ENCODE measurements at places on chromosomes 7 and 10. TPM values are rescaled to one million over a fixed set of nuclear protein-coding genes. Genes with fewer than 3 reads are reported as not detected.

DNA sequence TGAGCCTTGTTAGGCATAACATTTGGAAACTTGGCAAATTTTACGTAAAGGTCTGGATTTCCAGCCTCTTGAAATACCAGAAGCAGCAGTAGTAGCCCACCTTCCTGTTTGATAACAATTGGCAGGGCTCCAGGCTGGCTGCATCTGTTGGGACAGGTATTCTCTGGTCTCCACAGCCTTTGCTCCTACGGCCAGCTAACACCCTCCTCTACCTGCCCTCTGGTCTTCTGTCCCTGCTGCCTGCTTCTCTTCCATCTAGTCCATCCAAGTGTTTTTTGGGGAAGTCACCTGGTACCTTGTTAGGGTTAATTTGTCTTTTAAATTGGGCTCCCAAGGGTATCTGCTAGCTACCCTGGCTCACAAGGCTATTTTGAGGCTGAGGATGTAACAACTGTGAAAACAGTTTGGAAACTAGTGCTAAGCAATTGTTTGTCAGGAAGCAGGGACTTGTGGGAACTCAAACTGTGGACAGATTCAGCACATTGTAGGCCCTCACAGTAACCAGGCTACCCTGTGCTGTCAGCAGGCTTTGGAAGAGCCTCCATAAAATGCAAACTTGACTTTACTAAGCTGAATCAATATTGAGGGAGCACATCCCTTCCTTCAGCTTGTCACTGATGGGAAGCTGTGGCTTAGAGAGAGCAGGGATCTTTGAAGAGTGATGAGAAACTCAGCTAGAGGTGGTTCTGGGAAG, 8.5 kb downstream of the RPS24 start:
- DNase-seq, result no peak

DNA sequence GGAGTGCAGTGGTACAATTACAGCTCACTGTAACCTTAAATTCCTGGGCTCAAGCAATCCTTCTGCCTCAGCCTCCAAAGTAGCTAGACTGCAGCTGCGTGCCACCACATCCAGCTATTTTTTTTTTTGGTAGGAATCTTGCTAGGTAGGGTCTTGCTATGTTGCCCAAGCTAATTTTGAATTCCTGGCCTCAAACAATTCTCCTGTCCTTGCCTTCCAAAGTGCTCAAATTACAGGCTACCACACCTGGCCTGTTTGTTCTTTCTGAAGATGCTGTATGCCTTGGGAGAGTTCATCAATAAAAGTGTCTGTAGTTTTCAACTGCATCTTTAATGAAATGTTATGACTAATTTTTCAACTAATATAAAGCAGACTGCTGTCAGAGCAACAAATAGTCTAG, 452 bp downstream of the SAMD9 start:
- no peak for DNase-seq

PLEKHS1 gene
- total RNA-seq, result not detected

GRCh38 chr10:17847585-17848296, 38.6 kb downstream of the MRC1 start:
- no peak for DNase-seq

DNA sequence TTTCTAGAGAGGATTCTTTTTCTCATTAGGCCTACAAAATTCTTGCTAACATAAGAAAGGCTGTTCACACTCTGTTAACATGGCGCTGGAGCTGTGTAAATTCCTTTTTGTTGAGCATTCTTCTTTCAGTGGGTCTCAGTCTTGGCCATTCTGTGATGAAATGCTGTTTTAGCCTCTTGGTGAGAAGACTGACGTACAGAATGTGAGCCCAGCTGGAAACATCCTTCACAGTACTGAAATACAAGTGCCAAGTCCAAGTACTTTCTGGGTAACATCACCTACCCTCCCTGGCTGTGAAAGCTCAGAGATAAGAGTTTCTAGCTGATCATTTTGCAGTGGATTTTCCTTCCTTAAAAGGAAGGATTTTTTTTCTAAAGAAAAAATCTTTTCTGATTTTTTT, 231.8 kb downstream of the AHR start:
- DNase-seq, result no peak

DNA sequence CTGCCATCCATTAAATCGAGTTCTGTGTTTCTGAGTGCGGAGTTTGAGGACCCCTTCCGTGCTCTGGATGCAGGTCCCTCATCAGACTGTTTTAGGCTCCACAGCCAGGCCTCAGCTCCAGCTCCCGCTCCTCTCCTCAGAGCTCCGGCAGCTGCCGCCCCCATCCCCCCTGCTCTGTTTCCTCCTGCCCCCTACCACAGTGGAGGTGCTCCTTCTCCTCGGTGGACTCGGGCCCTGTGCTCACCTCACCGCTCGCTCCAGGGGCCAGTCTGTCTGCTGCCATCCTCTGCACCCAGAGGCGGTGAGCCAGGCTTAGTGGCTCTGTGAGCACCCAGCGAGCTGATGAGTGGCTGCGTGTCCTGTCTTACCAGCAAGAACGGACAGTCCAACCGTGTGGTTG, 21.4 kb upstream of the PRKAR1B start:
- DNase-seq, result no peak

- DNase-seq, result no peak
Observed at GRCh38 chr7:77867537-77867865, 68.9 kb downstream of the PHTF2 start.

- DNase-seq, result no peak
Observed at GRCh38 chr7:130273933-130274255, 7.2 kb downstream of the CPA2 start.

GRCh38 chr7:116464375-116464774, 35.2 kb upstream of the CAV2 start:
- no peak for DNase-seq

GRCh38 chr10:113273181-113274163, 279.4 kb upstream of the HABP2 start:
- DNase-seq, result no peak

DNA sequence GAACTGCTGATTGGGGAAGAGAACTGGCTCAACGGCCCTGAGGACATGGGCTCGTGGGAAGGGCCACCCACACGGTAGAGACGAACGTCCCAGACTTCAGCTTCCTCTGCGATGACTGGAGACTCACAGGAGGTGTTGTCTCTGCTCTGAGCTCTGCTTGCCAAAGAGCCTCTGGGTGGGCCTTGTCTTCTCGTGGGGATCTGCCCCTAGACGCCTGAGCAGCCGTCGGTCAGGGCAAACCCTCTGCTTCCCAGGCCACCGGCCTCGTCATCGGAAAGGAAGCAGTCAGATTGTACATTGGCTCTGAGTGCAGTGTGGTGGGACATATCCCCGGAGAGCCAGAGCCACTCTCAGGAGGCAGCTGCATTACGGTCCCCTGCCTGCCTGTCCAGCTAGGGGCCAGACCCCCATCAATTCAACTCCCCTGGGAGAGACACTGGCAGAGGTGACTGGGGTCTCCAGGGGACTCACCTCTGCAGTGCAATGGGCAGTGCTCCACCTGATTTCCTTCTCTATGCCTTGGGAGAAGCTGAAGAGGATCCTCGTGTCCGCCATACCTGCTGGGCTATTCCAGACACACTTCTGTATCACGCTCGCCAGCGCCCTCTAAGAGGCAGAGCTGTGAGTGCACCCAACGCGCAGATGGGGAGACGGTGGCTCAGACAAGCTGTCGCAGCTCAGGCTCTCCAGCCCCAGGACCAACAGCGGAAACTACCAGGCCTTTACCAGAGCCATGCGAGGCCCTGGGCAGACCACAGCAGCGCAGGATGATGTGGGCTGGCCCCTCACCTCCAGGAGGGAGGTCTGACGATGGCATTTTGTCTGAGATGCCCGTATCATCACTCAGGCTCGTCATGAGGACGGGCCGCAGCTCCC, 227.4 kb downstream of the TCERG1L start:
- DNase-seq, result no peak

DNA sequence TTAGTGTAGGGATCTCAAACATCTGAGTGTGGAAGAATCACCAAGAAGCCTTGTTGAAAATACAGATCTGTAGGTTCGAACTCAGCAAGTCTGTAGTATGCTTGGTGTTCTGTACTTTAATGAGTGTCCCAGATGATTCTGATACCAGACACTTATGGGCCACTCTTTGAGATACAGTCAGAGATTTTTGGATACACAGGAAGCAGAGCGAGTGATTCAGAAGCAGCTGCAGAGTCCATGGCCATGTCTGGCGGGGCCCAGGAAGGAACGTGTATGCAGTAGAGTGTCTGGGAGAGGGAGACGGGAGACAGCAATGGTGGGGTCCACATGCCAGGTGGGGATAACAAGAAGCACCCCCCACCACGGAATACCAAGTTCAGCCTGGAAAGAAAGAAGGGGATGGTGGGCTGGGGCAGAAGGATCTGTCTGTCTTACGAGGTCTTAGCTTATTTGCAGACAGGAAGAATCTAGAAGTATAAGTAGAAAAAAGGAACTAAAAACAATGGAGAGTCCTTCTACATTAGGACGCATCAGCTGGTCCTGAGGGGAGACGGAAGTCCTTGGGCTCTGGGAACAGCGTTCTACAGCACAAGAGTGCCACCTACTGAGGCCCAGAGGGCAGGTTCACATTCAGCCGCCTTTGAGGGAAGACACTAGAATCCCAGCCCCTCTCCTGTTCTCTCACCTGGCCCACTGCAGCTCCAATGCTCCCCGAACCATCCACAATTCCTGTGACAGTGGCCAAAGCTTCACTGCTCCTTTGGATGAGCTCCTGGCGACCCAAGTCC, 55.4 kb downstream of the SLC37A3 start:
- no peak for DNase-seq

- DNase-seq, result no peak
Observed at GRCh38 chr7:135971366-135971725, 5.8 kb downstream of the MTPN start.

CALHM3 gene
- total RNA-seq, result not detected

ANKRD61 gene
- total RNA-seq, result 0.36 TPM

GRCh38 chr7:8035647-8036518, 67.3 kb downstream of the GLCCI1 start:
- no peak for DNase-seq

STN1 gene
- 44.7 TPM for total RNA-seq

GRCh38 chr10:29730969-29731368, 96.2 kb upstream of the SVIL start:
- no peak for DNase-seq

GRCh38 chr10:31760674-31761081, 168.0 kb downstream of the ARHGAP12 start:
- DNase-seq, result no peak

- no peak for DNase-seq
Observed at GRCh38 chr7:77570330-77571011, 33.4 kb downstream of the PTPN12 start.

- DNase-seq, result no peak
Observed at GRCh38 chr7:36719083-36719632, 5.1 kb downstream of the AOAH start.

- DNase-seq, result no peak
Observed at GRCh38 chr7:82234457-82235049, 209.0 kb downstream of the CACNA2D1 start.

Data from omental fat pad (tissue), 4 donors.